Midbrain (tissue), 1 donor: ENCODE measurements at places on chromosomes 6 and 20.
A peak's percentile ranks its signal among the peaks of the same experiment; 100 is the strongest.

DNA sequence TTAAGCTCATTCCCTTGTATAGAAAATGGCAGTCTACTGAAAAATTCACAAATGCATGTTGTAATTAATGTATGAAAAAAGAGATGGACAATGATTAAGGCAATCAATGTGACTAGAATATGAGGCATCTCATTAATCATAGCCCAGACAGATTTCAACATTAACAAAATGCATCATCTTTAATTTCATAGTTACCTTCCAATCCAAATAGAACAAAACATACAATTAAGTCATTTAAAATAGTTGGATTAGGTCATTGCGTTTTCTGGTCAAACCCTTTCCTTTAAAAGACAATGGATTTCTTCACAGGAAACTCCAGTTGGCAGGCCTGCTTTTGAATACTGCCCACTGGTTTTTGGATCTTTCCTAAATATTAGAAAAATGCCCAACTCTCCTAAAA is 203.9 kb downstream of the HAO1 start:
- DNase-seq = no peak

GRCh38 chr20:37615340-37616109 is 78.3 kb upstream of the CTNNBL1 start:
- peak; percentile 0 for DNase-seq

- no peak for DNase-seq
Measured at GRCh38 chr6:24997231-24997630, 61.5 kb upstream of the RIPOR2 start.

DNA sequence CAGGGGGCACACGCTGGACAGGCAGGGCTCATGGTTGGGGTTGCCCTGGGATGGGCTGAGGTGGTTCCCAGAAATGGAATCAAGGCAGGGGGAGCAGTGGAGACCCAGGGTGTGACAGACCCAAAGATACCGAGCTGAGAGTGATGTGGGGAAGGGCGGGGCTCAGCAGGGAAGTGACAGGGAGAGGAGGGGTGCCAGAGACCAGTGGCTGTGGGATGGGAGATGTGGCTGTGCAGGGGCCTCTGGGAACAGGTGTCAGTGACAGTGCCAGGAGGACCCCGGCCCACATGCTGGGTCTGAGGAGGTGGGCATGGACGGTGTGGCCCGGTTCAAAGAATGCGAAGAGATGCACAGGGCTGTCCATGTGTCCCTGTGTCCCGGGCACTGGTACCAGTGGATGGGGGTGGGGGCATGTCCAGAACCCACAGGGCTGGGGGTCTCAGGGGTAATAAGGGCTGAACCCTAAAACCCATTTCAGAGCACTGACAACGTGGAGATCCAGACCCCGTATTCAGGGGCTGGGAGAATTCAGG is 1.0 kb downstream of the CABLES2 start:
- no peak for DNase-seq

DNA sequence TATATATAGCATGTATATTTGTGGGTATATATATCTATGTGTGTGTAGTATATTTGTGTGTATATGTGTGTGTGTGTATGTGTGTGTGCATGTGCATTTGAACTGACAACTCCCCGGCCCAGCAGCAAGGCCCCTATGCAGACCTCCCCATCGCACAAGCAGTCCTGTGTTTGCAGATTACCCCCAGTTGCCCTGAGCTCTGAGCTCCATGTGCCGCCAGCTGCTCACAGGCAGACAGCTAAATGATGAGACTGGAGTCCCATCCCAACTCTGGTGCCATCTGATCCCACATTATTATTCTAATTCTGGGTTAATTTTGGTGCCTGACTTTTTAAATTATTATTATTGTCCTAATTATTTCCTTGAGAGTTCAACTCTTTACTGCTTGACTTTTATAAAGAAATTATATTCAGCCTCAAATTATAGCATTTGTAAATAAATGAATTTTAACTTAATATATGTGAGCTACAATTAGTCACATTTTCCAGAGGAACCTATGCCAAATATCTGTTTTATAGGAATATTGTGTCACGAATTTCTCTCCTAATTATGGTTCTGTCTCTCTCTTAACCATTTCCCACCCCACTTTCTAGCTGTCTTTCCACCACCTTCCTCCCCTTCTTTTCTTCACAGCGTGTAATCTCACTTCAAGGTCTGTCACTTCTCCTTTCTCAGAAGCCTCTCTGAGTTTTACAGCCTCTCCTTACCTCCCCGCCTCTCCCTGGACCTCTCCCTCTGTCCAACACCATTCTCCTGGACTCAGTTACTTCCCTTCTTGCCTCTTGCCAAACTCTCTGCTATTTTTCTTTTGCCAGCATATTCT is 90.6 kb upstream of the SYNDIG1 start:
- DNase-seq = no peak

DNA sequence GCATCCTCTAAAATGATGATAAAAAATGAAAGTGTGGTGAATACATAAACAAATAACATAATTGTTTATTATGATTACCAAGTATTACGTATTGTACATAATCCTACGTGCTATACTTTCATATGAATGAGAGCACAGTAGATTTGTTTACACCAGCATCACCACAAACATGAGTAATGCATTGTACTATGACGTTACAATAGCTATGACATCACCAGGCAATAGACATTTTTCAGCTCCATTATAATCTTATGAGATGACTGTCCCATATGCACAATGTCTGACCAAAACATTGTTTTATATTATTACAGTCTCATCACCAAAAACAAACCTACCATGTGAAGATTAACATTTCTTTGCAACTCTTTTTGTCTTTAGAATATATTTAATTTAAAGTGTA is 225.7 kb upstream of the TENT5A start:
- no peak for DNase-seq

- peak; percentile 2 for DNase-seq
Measured at GRCh38 chr6:57173886-57174510, 1.9 kb downstream of the BAG2 start.

DNA sequence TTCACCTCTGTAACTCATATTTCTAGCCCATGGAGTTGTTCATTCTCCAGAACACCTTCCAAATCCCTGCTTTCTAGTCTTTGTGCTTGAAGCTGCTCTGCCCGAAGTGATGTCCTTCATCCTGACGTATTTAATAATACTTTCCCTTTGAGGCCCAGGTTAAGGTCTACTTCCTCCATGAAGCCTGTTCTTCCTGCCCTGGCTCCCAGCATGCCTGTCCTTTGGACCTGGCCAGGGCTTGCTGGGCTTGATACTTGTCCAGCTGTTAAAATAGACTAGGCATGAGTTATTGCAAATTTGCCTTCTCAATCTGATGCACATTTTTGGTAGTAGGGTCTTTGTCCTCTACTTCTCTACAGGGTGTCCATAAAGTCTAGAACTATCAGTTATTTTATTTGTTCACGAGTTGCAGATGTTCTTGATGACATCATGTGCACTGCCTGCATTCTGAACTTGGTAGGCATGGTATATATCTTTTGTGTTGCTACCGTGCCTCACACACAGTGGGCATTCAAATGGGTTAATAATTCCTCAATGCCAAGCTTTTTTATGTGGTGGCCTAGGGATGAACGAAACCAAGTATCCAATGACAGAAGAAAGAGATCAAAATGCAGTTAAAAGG is 3.1 kb upstream of the MAP7 start:
- no peak for DNase-seq

DNA sequence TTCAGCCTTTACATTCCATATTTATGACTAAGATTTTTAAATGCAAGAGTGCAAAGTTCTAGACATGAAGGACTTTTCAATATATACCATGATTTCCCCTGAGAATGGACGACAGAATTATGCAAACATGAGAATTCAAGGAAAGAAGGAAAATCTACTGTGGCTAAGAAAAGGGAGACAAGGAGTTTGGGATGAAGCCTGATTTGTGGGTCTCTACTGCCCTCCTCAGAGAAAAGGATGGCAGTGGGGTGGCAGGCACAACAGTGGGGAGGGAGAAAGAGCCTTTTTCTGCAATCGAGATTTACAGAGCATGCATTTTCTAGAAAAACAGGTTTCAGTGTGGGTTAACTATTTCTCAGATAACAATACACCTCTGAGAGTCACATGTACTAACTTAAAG is 466.9 kb upstream of the NRSN1 start:
- DNase-seq = peak; percentile 73

- DNase-seq = no peak
Measured at GRCh38 chr20:34075647-34076046, 36.4 kb downstream of the EIF2S2 start.

- DNase-seq = peak; percentile 39
Measured at GRCh38 chr6:35522660-35523658, 10.3 kb upstream of the TULP1 start.

DNA sequence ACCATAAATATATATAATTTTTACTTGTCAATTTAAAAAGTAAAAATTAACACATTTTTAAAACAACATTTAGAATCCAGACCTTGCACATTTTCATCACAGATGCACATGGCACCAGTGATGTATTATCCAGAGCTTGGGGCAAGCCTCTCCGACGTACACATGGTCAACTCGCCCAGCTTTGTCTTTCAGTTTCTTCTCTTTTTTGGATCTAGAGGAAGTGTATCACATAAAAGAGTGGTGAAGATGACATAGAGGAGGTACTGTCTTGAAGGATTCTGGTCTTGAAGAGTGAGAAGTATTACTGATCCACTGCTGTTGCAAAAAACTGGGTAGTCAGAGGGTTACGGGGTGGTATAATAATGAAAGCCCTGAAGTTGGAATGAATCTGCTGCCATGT is 46.9 kb upstream of the TAB2 start:
- DNase-seq = no peak

- peak; percentile 14 for DNase-seq
Measured at GRCh38 chr6:137951064-137951597, 84.1 kb downstream of the TNFAIP3 start.

DNA sequence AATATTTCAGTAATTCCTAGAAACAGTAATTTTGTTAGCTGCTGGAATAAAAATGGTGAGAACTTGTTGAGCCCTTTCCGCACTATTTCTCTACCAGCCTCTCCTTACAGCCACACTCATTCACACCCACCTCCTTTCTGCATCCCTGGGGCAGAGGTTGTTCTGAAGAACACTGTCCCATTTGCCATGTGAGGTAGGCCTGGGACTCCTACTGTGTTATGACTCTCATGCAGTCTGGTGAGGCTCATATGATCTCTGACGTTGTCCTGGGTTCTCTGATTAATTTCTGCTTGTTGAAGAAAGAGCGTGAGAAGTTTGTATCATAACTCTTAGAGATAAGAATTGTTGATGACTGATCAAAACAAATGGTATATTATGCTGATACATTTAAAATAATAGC is 4.1 kb upstream of the KCNQ5 start:
- no peak for DNase-seq

DNA sequence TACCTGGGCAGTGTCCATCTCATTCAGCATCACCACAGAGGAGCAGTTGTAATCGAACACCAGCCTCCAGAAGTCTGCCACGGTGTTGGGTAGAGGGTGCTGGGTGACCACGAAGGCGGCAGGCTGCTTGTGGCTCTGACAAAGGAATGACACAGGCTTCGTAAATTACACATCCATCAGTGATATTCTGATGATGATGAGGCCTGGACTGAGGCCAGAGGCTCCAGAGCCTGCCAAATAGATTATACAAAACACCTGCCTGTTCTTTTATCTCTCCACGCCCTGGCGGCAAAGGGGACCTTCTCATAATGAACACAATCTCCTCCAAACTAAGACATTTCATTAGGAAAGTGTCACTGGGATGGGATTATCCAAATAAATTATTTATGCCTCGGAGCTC is 480.2 kb upstream of the CHD6 start:
- DNase-seq = no peak

GRCh38 chr6:125220712-125221111 is 67.1 kb downstream of the TPD52L1 start:
- DNase-seq = peak; percentile 20

DNA sequence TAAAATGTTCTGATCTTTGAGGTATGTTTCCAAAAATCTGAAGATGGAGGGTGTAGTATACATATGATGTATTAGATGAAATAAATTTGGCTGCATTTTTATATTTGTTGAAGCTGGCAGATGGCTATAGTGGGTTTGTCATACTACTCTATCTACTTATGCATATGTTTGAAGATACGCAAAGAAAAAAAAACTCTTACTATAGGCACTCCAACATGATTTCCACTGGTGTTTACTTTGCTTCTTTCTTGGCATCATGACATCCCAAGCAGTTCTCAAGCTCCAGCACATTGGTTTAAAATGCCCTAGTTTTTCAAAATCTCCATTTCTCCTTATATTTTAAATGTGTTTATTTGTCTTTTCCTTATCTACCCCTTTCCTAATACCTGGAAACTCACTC is 711.8 kb downstream of the PHF3 start:
- DNase-seq = no peak

GRCh38 chr6:52704060-52704459 is 33.1 kb downstream of the TMEM14A start:
- DNase-seq = no peak

DNA sequence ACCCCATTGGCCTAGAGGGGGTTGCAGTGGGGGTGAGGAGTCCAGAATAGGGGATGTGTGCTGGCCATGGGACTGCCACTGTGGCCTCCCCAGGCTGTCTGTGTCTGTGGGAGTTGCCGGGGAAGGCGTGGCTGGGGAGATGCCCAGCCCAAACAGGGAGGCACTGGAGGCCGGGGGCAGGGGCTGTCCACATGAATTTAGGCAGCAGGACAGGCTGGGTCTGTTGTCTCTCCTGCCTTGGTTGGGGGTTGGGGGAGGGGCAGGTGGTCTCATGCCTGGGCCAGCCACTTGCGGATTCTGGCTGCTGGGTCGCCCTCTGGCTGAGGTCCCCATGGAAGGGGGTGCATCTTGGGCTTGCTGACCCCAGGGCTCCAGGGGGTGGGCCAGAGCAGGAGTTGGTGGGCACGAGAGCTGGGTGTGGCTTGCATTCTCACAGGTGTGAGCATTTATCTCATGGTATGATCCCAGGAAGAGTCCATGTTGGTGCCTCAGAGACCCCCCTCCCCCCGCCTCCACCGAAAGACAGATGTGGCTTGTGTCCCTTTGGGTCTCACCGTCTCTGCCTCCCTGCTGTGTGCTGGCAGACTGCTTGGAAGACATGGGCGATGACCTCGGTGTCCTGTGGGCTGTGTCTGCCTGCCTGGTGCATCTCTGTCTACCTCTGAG is 4.0 kb downstream of the SOX18 start:
- DNase-seq = no peak
